ENCODE measurements at places on chromosomes 1 and 21.

DNA sequence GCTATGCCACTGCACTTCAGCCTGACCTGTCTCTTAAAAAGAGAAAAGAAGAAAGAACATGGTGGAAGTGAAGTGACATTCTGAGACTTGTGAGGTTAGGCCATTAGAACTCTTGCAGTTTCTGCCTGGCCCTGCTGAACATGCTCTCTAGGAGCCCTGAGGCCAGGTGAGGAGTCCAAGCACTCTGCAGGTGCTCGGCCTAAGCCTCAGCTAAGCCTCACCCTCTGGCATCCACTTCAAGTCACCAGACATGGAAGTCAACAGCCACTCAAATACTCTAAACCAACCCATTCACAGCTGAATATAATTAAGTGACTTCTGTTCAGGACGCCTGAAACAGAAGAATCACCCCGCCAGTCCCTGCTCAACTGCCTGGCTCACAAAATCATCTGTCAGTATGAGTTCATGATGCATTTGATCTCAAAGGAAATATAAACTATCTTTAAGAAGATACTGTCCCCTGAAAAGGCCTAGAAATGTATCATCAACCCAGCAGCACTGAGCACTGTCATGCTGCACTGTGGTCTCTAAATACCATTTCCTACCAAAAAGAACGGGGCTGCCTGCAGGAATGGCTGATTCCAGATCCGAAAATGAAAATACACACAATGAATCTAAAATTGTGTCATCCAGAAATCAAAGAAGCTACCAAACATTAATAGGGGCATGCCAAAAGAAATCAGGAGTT is 118.8 kb downstream of the PSMG1 start:
- no peak for DNase-seq

GRCh38 chr1:50644447-50645105 is 221.3 kb upstream of the DMRTA2 start:
- DNase-seq = no peak

- no peak for DNase-seq
These were observed 27.0 kb upstream of the NID1 start for GRCh38 chr1:236091933-236092318.

DNA sequence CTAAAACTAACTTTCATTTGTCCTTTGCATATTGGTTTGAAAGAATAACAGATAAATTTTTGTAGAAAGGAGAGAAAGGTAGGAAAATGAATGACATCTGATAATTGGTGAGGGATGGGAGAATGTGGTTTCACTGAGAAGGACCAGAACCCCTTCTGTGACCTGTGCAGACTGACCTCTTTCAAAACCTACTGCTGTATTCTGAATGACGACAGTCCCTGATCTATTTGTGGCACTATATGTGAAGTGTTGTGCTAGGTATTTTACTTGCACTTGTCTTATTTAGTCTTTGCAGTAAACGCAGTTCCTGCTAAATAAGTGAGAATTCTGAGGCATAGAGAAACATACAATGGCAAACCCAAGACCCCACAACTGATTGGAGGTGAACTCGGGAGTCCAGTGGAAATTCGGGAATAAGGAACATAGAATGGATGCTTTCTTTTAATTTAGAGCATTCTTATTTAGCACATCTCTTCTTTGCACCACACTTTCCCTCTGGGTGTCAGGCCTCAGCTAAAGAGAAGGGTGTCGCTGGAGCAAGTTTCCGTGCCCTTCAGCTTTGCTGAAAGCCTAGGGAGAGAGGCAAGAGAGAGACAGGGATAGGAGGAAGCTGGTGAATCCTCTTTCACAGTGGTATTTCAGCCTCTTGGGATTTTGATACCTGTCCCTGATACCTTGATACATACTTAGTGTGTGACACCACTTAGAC is 230.2 kb downstream of the PAPPA2 start:
- DNase-seq = no peak

DNA sequence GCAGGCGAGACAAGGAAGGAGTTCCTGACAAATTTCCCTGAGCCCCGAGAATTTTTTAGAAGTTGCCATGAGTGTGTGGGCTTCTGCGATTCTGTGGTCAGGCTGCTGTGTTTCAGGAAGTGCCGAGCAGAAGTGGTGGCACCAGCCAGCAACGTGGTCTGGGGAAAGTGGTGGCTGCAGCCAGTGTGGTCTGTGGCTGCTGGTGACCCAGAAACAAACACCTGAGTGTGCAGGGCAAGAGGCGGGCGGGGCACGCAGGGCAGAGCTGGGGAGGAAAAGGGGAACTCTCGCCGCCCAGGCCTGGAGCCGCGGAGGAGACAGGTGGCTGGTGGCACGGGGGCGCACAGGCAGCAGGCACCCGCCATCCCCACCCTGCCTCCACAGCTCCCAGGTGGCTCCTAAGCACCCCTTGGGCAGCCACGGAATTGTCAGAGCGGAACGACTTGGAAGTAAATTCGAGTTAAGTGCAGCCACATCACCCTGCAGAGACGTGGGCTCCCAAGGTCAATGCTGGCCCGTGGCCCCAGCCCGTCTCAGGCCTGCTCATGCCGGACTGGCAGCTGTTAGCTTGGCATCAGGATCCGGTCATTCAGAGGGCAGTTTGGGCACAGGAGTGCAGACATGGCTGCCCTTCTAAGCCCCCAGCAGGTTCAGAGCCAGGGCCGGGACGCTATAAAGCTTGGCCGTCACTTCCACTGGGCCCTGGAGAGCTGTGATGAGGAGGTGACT is 25.1 kb downstream of the PRDM16 start:
- no peak for DNase-seq

DNA sequence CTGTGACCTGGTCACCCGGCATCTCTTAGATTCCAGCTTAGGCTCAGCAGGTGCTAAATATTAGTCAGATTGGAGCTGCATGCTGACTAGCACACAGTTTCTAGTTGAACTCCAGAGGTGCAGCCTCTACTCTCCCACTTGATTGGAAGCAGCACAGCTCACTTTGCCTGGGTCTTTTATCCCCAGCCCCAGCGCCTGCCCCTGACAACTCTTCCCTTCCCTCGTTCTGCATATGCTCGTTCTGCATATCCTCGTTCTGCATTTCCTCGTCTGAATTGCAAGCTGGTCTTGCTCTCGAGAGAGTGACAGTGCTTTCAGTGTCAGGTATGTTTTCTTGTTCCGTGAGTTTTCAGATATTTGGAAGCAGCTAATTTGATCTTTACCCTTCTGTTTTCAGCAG is 11.7 kb downstream of the COL18A1 start:
- DNase-seq = no peak

DNA sequence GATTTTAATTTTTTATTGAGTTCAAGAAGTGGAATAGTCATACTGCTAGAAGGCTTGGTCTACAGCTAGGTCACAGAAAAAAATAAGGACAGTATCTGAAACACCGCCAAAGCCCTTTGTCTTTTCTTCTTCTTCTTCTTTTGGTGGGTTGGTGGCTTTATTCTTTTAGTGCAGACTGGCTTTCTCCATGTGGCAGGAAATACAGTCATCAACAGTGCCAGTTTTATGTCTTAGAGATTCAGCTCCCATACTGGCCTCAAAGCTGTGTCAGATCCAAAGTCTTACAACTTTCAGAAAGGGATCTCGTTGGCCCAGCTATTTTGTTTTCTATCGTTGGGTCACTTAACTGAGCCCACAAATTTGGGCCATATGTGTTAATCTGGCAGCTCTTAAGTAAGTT is 58.2 kb downstream of the FNBP1L start:
- no peak for DNase-seq

DNA sequence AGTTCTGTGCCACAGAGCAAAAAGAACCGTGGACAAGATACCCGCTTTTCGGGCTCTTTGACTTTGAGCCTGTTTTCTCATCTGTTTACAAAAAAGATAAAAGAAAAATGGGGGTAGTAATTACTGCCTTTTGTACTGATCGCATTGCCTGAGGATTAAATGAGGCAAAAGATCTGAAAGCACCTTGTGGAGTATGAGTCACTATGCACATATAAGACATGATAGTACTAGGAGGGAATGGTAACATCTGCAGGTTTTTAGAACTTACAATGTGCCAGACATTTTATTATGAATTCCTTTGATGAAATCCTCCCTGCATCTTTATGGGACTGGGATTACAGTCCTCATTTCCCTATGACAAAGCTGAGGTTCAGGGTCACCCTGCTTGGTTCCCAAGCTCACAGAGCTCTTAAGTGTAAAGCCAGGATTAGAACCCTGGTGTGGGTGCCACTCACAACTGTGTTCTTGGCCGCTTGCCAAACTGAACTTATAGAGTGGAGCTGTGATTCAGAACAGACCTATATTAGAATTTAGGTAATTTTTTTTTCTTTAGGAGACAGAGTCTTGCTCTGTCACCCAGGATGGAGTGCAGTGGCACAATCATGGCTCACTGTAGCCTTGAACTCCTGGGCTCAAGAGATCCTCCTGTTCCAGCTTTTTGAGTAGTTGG is 1.8 kb downstream of the DISC1 start:
- no peak for DNase-seq

DNA sequence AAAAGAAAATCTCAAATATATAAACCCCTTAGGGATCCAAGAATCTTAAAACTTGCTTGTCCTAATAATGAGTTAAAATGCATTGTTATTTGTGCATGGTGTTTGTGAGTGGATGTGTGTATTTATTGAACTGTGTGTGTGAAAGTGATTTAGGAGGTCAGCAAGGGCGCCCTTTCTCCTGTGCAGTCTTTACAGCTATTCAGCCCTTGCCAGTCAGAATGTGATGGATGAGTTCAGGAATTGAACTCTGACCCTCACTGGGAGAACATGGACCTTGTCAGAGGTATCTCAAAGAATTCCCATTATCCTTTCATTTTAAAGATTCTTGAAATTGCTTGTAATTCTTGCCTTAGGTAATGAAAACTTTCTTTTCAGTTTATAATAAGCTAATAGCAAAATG is 493.0 kb upstream of the ADGRL4 start:
- no peak for DNase-seq
